ENCODE measurements at places on chromosomes 3 and 15.

- DNase-seq: no peak
Observed at GRCh38 chr15:91866371-91866905, 12.9 kb downstream of the SLCO3A1 start.

GRCh38 chr3:134333522-134334181 is 40.6 kb downstream of the AMOTL2 start:
- DNase-seq: no peak

DNA sequence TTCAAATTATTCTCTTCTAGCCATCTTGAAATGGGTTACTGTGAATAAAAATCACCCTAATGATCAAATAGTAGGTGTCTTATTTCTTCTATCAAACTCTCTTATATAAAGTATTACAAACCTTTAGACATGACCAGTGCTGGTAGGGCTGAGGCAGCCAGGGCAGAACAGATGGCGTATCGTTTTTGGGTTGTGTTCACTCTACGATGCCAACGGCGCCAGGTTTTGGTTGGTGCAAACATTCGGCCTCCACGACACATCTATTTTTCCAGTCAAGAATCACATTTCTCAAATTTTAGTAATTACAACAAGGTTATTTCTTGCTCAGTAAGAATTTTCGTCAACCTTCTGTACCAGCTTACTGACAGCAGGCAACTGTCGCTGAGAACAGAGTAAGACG is 2.2 kb downstream of the RPL4 start:
- DNase-seq: no peak

DNA sequence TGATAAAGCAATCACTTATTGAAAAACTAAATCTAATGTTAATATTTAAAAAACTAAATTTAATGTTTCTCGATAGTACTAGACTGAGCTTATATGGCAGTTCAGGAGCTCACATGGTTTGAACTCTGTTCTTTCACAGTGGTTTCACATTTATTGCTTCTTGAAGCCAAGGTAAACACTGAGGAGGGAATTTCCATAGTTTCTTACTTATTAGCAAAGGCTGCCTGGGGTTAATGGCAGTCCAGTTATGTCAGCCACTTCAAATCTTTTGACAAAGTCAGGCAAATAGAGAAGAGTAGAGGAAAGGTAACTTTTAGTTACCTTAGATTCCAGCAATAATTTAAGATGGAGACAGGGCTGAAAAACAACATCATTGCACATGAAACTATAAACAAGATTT is 831.5 kb downstream of the ROBO2 start:
- DNase-seq: no peak

- no peak for DNase-seq
Observed at GRCh38 chr3:122421101-122421500, 5.2 kb upstream of the WDR5B start.

GRCh38 chr3:140292170-140292569 is 357.2 kb downstream of the CLSTN2 start:
- no peak for DNase-seq

DNA sequence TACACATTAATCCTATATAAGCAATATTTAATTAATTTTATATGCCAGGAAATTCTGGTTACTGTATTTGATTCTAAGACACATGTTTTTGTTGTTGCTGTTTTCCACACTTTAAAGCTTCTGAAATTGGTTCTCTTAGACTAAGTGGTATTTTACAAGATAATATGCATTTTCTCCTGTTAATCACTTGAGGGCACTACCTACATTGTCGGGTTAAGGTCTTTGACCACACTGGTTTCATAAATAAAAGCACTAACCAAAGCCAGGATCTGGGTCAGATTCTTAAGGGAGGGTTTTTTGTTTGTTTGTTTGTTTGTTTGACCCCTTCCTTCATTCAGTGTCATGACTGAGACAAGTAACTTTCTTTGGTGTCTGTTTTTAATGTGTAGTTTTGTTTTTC is 590.2 kb downstream of the RBMS3 start:
- no peak for DNase-seq

DNA sequence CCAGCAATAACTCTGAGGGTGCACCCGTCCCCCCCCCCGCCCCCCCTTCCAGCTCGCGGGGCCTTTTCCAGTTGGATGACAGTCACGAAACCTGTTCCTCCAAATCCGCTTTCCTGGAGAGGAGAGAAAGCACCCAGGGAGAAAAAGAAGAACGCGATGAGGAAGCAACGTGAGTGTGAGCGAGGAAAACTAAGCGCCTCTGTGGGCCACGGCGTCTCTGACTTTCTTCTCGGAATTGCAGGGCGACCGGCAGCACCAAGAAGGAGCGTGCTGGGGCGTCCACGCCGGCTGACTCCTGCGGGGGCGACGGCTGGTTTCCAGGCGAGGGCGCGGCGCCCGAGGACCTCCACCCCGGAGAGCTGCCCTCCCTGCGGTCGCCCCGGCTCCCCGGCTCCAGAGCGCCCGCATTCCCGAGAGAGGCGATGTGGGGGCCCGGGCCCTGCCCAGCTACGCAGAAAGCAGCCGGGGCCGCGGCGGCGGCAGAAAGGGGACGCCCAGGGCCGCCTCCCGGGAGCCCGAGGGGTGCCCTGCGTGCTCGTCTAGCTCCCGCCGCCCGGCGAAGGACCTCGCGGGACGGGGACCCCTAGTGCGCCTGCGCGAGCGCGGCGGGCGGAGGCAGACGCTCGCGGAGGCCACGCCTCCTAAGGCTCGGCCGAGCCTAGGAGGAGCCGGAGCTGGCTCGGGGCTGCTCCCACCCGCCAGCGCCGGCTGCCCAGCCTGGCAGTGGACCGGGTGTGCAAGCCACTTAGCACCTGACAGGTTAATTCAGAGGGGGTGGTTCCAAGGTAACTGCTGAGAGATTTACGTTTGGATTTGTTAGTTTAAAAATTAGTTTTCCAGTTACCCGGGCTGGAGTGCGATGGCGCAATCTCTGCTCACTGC is 15.3 kb upstream of the ADIPOQ start:
- DNase-seq: peak; percentile 78

DNA sequence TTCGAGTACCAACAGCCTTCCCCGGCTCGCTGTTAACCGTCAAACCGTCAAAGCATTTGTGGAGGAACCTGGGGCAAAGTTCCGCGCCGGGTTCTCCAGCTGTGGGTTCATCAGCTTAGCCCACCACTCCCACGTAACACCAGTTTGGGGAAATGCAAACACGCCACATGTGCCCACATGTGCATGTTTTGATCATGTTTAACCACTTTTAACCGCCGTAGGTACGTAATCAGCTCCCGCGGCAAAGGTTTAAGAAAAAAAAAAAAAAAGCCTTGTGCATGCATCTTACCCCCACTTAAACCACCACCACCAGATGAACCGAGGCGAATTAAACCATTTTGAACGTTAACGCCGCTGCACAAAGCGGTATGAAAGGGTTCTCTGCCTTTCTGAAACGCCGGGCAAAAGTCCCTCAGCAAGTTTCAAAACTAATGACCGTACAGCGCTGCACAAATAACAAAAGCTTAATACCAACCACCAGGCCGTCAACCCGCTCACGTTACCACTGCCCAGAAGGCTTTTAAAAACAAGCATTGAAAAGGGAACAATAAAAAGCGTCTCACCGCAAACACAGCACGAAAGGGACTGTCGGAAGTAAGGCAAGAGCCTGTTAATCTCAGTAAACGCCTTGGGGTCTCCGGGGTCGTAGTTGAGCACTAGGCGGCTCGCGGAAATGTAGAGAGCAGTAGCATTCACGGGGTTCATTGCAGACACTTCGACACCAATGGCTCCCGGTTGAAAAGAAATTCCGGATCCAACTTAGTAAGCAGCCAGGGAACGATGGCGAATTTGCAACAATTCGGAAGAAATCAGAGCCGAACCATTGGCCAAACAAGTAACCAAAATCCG is 1.5 kb downstream of the MSL2 start:
- DNase-seq: peak; percentile 42

- no peak for DNase-seq
Observed at GRCh38 chr3:179590669-179591068, 13.8 kb downstream of the MRPL47 start.
